ENCODE measurements at places on chromosomes 3 and 15.

DNA sequence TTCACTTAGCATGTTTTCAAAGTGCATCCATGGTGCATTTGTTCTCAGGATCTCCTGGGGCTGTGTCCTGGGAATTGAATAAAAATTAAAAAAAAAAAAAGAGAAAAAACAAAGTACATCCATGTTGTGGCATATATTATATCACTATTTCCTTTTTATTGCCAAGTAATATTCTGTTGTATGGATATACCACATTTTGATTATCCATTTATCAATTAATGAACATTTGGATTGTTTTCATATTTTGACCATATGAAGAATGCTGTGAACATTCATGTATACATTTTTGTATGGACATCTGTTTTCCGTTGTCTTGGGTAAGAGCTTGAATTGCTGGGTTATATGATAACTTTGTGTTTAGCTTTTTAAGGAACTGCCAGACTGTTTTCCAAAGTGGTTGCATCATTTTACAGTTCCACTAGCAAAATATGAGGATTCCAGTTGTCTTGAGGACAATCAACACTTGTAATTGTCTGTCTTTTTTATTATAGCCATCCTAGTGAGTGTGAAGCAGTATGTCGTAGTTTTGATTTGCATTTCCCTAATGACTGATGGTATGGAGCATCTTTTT is 44.5 kb downstream of the CTDSPL2 start:
- no peak for DNase-seq

- no peak for DNase-seq
Observed at GRCh38 chr15:68626283-68626682, 47.5 kb downstream of the CORO2B start.

DNA sequence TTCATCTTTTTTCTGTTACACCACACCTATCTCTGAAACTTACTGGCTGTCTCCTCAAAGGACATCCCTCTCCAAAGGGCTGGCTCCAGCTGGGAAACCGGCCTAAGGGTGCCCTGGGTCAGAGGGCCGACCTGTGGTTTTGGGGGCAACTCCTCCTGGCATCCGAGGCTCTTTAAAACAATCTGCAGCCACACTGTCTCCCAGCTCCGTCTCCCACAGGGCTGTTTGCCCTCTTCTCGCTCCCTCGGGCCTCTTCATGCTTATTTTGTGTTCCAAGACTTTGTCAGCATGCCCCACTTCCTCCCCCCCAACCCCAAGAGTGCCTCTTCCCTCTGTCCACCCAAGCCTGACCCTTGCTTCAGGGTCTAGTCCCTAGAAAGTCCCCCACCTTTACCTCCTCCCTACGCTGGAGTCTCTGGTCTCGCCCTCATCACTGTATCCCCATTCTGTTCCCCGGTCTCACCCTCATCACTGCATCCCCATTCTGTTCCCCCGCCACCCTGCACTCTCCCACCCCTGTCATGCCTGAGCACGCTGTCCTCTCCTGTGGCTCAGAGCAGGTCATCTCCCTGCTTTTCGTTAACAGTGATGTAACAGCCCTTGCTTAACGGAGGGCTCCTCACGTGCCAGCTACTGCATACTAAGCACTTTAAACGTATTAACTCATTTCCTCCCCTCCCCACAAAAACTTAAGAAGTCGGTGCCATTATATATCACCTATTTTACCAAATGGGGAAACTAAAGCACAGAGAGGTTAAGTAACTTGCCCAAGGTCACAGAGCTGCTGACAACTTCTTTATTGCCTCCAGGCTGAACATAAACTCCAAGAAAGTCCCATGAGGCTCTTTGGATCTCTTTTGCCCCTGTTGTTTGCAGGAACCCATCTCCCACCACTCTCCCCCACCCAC is 1.1 kb upstream of the CSK start:
- DNase-seq, result no peak

DNA sequence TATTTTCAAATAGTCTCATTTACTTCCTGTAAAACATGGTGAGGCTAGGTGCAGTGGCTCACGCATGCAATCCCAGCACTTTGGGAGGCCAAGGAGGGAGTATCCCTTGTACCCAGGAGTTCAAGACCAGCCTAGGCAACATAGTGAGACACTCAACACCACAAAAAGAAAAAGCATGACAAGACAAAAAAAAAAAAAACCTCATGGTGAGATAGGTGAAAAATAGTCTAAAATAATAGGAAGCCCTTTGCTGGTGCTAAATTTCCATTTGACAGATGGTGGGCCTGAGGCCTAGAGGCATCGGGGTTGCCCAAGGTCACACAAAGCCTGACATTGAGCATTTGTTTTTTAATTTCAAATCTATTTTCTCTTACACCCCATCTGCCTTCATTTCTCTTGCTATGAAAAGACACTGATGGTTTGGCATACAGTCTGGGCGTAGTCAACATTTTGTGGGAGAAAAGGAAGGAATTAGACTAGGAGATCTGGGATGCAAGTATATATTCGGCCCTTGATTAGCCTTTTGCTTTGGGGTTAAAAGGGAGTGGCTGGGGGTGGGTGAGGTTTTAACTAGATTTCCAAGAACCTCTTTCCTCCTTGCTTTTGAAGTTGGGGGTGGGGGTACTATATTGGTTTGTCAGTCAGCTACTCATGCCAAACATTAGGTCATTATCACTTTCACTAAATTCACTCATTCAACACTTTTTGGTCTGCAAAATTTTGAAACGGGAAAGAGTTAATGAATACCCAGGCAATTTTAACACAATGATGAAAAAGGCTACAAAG is 11.3 kb downstream of the RAB8B start:
- no peak for DNase-seq

DNA sequence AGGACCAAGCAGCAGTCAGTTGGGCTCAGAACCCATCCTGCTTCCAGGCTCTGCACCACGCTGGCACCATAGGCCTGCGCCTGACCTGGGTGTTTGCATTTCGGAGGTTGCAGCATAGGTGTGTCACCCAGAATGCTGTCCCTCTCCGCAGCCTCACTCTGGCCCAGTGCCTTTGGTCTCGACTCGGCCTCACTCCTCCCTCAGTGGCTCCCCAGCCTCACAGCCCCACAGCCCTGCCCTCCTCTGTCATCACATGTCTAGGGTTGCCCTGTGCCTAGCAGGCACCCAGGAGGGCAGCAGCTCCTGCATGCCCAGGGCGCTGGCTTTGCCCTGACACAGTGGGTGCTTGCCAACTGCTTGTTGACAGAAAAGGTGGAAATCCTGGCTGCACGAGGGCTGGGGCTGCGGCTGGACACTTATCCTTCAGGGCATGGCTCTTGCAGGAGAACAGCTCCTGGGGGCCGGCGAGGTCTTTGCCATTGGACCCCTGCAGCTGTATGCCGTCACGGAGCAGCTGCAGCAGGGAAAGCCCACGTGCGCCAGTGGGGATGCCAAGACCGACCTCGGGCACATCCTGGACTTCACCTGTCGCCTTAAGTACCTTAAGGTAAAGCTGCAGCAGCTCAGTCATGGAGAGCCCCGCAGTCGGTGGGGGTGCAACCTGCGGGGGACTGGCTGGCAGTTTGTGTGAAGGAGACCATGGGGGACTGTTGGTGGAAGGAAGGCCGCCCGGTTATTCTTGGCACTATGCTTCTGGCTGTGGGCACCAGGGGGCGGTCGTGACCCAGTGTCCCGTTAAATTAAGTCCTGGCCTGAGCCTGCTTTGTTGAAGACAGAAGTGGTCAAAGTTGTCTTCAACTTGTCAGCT is 16.2 kb downstream of the NISCH start:
- DNase-seq, result no peak
